ENCODE measurements at places on chromosomes 2 and 18.

- DNase-seq = peak; percentile 13
These were observed 108.3 kb downstream of the PIEZO2 start for GRCh38 chr18:11040823-11041656.

GRCh38 chr18:59267503-59268126, 5.6 kb downstream of the RAX start:
- DNase-seq = no peak

DNA sequence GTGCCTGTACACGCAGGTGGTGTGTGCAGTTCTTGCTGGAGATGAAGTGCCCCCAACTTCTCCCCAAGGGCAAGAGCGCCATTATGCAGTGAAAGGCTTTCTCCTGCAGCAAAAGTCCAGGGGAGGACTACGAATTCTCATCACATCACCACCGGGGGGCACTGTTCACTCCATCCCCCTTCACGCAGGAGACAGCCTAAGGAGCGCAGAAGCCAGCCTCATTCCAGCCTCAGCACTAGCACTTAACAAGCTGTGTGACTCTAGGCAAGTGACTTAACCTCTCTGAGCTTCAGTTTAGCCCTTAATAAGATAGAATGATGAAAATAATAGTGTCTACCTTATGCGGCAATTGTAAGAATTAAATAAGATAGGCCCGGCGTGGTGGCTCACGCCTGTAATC, 32.3 kb downstream of the DNMT3A start:
- peak; percentile 67 for DNase-seq

GRCh38 chr2:199462956-199463692, 5.4 kb upstream of the SATB2 start:
- peak; percentile 82 for DNase-seq

- DNase-seq = no peak
These were observed 87.4 kb upstream of the KLF7 start for GRCh38 chr2:207252979-207253645.
